AG04449 (cell line): ENCODE measurements at places on chromosomes 6 and 20.

GRCh38 chr20:47358039-47358671 is 1.7 kb upstream of the ZMYND8 start:
- no peak for DNase-seq

GRCh38 chr6:88984606-88985005 is 21.2 kb upstream of the RNGTT start:
- no peak for DNase-seq

DNA sequence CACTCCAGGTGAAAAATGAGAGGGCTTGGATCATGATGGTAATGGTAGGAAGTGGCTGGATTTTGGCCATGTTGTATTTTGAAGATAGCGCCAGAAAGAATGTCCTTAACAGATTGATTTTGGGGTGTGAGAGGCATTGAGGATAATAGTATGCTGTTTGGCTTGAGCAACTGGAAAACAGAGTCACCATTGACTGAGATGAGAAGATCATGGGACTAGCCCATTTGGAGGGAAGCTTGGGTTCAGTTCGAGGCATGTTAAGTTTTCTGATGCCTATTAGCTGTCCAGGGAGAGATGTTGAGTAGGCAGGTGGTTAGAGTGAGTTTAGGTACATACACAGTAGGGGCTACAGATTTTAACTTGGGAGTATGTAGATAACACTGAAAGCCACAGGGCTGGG is 23.3 kb downstream of the PLCG1 start:
- no peak for DNase-seq

GRCh38 chr6:162377735-162378134 is 349.8 kb downstream of the PRKN start:
- no peak for DNase-seq

- DNase-seq, result no peak
Measured at GRCh38 chr6:116215414-116215813, 38.5 kb downstream of the TSPYL4 start.

GRCh38 chr6:13427801-13428582 is 59.4 kb downstream of the GFOD1 start:
- DNase-seq, result no peak

GRCh38 chr6:15254070-15254975 is 8.5 kb downstream of the JARID2 start:
- DNase-seq, result no peak

- DNase-seq, result no peak
Measured at GRCh38 chr6:108164815-108165706, 761 bp upstream of the NR2E1 start.

DNA sequence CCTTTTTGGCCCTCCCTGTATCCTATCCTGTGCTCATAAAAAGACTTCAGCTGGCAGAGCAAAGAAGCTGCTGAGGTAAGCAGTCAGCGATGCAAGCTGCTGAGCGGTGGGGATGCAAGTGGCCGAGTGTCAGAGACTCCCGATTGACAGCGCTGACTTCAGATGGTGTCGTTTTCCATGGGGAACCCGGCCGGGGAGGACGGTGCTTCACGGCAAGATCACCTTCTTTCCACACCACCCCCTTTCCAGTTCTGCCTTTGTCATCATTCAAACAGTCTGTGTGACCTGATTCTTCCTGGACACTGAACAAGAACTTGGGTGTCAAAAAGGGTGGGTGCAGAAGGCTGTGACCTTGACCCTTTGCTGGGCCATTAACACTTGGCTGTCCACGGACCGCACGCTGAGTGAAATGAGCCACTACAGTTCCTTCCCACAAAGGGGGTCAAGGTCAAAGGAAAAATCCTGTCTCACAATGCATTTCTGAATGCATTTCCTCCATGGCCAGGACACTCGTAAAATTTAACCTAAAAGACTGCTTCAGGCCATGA is 52.9 kb upstream of the UNC93A start:
- DNase-seq, result no peak

- DNase-seq, result no peak
Measured at GRCh38 chr6:37155394-37156312, 14.3 kb upstream of the PIM1 start.

DNA sequence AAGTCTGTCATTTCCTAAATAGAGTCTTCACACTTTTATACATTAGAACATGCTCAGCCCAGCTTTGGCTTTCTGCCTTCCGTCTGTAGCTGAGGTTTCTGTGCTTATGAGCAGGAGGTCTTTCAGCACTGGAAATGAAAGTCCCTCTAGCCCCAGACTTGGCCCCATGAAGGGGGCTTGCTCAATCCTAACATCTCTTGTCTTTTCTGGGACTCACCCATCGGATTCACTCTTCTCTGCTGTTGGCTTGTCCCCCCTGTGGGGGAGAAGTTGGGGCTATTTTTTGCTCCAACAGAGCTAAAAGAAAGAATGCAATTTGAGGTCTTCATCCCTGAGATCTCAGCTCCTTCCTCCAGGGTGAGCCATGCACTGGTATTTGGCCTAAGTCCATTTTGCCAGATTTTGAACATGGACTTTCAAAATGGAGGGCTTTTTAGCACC is 177.7 kb downstream of the MRPL14 start:
- DNase-seq, result no peak

- peak; percentile 84 for DNase-seq
Measured at GRCh38 chr20:48682529-48683363, 145.1 kb downstream of the PREX1 start.

GRCh38 chr20:62243106-62243505 is 4.8 kb downstream of the OSBPL2 start:
- DNase-seq, result no peak

- DNase-seq, result no peak
Measured at GRCh38 chr6:165637586-165637985, 25.5 kb downstream of the PDE10A start.

GRCh38 chr6:34390531-34391472 is 1.7 kb downstream of the NUDT3 start:
- DNase-seq, result peak; percentile 58

GRCh38 chr6:47235964-47236760 is 73.5 kb downstream of the TNFRSF21 start:
- DNase-seq, result no peak

- no peak for DNase-seq
Measured at GRCh38 chr6:30135757-30136156, at the start of gene TRIM40. Gene TRIM40 (plus strand): TSS chr6:30136140. CDS start chr6:30137037, 897 bp downstream.

GRCh38 chr6:157445277-157446009 is 64.5 kb downstream of the ZDHHC14 start:
- no peak for DNase-seq
